ENCODE measurements at places on chromosomes 7 and 10.
A peak's percentile ranks its signal among the peaks of the same experiment; 100 is the strongest.

GRCh38 chr10:7788639-7789286 is 786 bp downstream of the ATP5F1C start:
- peak; percentile 40 for DNase-seq

GRCh38 chr7:47093320-47094234 is 488.3 kb downstream of the TNS3 start:
- DNase-seq, result peak; percentile 63

DNA sequence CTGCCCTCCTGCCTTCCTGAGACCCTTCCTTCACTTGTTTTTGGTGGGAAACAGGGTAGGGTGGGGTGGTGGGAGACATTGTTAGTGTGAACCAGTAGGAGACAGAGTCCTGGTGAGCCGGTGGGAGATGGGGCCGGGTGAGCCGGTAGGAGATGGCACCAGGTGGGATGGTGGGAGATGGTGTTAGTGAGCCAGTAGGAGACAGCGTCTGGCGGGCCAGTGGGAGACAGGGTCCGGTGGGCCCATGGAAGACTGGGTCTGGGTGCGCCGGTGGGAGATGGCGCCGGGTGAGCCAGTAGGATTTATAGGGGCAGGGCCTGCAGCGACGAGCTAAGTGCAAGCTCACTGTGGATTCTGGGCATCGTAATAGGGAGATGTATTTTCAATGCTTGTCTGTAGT is 116.8 kb downstream of the TRRAP start:
- DNase-seq, result no peak

- no peak for DNase-seq
These were observed 225.4 kb downstream of the USP6NL start for GRCh38 chr10:11386044-11386443.

GRCh38 chr10:11835061-11835460 is 11.9 kb downstream of the PROSER2 start:
- DNase-seq, result no peak

- DNase-seq, result no peak
These were observed at the start of gene PON3 for GRCh38 chr7:95396136-95397032. TSS of gene PON3 (minus strand) at chr7:95396375. CDS start at chr7:95396350, 25 bp downstream.

DNA sequence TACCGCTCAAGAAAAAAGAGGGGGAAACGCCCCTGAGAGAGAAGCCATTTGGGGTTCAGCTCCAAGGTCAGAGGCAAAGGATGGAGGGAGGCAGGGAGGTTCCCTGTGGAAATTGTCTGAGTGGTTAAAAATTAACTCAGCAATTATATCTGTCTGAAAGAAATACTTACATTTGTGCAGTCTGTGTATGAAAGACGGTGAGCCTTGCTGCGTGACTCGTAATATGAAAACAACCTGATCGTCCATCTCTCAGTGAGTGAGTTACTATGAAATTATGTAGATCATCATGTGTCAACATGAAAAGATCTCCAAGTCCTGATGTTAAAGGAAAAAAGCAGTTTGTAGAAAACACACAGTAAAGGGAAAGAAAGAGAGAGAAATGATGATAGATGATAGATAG is 67.2 kb upstream of the FAM204A start:
- no peak for DNase-seq

- DNase-seq, result peak; percentile 78
These were observed 5.3 kb upstream of the CUZD1 start for GRCh38 chr10:122850705-122851640.

DNA sequence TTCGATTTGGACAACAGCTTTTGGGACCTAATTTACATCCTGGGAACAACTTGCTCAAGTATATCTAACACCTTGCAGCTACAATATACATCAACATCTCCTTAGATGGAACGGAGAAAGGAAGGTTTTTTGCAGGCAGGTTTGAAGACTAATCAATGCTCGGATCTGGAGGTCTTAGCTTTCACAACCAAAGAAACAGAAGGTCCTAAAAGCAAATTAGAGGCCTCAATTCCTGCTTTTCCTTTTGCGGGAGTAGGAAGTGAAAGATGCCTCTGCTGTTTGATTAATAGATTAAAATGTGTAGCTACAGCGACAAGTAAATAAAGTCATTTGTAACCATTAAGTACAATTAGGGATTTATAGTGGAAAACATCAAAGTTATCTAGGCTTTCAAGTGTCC is 3.7 kb upstream of the SP8 start:
- DNase-seq, result no peak

DNA sequence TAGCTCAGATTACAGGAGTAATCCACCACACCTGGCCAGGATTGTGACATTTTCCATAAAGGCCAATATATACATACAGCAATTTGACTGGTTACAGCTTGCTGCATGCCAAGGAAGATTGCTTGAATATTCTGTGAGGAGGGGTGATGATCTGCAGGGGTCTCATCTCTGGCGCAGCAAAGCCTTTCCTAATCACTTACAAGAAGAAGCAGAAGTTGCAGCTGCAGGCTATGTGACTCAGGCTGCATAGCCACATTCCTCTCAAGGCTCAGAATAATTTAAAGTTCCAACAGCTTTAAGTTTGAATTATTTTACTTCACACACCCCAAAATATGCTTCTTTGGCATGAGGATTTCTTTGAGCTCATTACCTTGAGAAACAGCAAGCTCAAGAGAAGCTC is 11.4 kb upstream of the RASGEF1A start:
- DNase-seq, result peak; percentile 10

DNA sequence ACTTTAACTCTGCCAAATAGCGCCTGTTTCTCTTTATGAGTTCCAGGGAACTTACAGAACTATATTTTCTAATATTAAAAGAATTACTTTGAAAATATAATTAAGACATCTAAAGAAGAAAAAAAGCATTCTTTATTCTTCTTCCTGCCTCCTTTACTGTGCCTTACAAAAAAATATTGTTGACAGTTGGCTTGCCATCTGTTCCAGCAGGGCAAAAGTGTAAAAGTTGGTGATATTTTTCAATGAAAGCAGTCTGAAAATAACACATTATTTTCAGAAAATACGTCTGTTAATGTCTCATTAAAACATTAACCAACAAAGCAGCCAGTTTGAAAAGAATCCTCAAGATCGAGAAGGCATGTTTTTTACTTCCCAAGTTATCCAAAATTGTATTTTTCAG is 1032.2 kb upstream of the LRRTM3 start:
- DNase-seq, result no peak

All from iris pigment epithelial cell (primary cell).